Stimulated activated CD4-positive, alpha-beta T cell treated with anti-CD3 and anti-CD28 coated beads, TNF-alpha, amount 100 ng/mL, for 1 hour (primary cell): ENCODE measurements at places on chromosomes 3 and 15.

DNA sequence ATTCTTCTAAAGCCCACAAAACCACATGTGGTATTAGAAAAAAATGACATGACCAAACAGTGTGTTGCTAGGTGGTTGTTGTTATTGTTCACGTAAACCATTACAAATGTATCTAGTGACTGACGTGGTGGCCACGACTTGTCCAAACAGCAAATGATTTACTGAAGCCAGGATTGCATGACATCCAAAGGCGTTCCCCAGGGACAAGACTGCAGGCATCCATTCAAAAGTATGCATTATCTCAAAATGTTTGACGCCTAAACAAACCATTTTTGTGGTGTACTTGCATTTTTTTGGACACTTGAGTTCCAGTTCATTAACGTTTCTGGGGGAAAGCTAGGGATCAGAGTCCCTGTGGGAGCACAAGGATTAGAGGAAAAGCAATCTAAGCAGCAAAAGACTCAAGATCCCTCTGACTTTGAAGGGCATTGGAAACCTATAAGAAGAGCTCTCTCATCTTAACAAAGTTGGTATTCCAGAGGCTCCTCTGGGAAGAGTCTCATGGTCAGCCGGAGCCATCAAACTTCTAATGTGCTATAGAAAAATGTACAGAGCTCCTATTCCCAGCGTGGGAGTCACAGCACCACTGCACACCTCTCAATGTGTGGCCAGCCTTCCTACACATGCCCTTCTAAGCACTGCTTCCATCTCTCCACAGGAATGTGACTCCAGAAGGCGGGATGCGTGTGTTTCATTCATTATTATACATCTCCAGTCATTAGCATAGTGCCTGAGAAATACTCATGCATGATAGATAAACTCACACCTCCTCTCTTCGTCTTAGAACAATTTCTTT lies 62.9 kb downstream of the FBN1 start:
- DNase-seq, result no peak

GRCh38 chr3:170806676-170807075 lies 63.3 kb downstream of the RPL22L1 start:
- DNase-seq, result no peak

GRCh38 chr3:195770081-195770840 lies 41.5 kb downstream of the MUC4 start:
- DNase-seq, result no peak

DNA sequence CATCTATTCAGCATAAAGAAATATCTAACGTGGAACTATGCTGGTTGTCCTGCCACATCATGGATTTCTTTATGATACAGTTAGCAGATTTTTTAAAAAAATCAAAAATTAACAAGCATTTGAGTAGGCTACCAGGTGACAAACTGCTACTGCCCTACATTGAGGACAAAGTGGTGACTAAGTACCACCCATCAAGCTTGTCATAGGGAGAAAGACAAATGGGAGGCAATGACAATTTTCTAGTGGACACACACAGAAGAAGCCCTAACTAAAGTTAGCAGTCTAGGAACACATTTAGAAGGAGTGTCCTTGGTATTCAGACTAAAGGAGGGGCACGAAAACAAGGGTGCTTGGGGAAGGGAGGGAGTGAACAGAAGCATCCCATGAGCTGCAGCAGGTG lies 131.2 kb downstream of the TBL1XR1 start:
- DNase-seq, result no peak

DNA sequence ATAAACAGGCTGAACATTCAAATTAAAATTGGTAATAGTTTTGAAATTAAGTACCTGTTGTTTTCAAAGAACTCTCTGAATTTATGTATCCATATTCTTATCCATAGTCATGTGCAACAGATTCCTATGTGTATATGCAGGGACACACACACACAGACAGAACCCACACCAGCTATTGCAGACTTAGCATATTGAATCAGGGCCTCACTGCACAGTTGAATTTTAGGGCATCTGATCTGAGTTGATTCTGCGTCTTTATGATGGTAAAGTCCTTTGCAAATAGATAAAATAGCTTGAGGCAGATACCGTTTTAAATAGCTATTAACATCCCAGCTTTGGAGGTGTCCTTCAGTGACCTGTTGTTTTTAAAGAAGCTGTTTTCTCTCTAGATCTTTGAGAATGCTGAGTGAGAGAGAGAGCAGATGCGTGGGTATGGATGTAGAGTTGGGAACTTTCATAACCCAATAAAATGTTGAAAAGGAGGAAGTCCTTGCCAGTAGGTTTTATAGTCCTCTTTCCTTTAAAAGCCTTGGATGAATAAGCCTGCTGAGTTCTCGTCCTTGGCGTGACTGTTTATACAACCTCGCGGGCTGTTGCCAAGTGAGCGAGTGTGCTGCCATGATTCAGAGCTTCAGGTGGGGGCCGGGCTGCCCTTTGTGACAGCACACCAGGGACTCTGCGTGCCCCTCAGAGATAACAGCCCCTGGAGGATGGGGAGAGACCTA lies 18.3 kb downstream of the MYZAP start:
- no peak for DNase-seq

- DNase-seq, result no peak
Observed at GRCh38 chr15:63156755-63157117, 541 bp downstream of the RPS27L start.

GRCh38 chr15:60592371-60593169 lies 113.6 kb upstream of the ICE2 start:
- DNase-seq, result peak; percentile 64

DNA sequence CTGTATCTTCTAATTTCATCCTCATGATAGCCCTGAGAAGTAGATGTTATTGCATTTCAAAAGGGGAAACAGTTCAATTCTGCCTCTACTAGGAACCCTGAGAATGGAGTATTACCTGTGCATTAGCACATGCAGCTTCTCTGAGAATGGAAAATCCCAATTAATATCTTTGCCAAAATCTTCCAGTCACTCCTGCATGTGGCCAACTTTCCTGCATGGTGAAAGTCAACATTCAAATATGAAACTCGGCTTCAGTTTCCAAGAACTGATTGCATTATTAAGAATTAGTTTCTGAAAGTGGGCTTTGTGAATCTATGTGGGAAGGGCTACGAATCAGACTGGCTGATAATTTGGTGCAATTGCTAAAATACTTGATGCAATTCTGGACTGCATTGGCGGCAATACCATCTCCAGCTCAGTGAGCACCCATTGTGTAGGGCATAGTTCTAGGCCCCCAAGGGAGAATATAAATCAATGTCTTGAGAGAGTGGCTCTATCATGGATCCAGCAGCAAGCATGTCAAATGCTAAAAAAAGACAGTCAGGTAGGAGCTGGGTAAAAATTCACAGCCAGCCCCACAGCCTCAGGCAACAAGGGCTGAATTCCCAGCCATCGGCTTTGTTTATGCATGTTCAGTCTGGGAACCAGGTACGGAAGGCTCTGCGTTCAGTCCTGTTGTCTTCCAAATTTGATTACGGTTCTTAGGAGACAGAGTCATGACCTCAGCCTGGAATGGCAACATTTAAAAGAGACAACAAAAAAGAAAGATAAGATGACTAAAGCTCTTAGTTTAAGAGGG lies 18.8 kb upstream of the BCL6 start:
- no peak for DNase-seq

GRCh38 chr15:95595759-95596158 lies 734.7 kb upstream of the NR2F2 start:
- no peak for DNase-seq

DNA sequence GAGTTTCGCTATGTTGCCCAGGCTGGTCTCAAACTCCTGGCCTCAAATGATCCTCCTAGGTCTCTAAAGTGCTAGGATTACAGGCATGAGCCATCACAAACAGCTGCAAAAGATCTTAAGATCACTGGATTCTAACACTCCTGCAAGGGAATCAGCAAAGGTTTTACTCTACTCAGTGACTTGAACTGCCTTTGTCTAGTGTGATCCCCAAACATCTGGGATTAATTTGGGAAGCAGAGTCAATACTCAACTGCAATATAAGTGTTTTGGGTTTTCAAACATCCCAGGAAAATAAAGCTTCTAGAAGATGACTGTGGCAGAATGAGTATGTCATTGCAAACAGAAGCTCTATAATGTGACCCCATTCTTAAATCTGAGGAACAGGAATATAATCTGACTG lies 7.2 kb downstream of the SPG21 start:
- DNase-seq, result no peak
